ENCODE measurements at places on chromosomes 3 and 15. TPM values are rescaled to one million over a fixed set of nuclear protein-coding genes. Genes with fewer than 3 reads are reported as not detected.

REC114 gene
- polyA plus RNA-seq, result not detected

TMOD2 gene
- polyA plus RNA-seq, result 1.1 TPM

DNA sequence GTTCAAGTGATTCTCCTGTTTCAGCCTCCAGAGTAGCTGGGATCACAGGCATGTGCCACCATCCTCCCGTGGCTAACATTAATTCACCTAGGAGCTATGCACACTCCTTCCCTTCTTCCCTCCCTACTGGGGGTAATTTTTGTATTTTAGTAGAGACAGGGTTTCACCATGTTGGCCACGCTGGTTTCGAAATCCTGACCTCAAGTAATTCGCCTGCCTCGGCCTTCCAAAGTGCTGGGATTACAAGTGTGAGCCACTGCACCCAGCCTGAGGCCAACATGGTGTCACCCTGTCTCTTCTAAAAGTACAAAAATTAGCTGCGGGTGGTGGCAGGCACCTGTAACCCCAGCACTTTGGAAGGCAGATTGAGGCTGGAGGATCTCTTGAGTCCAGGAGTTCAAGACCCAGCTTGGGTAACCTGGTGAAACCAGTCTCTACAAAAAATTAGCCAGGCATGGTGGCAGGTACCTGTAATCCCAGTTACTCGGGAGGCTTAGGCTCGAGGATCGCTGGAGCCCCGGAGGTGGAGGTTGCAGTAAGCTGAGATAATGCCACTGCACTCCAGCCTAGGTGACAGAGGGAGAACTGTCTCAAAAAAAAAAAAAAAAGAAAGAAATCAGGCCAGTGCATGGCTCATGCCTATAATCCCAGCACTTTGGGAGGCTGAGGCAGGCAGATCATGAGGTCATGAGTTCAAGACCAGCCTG, 6.1 kb downstream of the RNU5B-1 start:
- no peaks in the 10 kb centered on the region for H3K4me1 ChIP-seq
- no peaks in the 10 kb centered on the region for H3K27me3 ChIP-seq
- H3K4me3 ChIP-seq, result no peak overlapping the region
- no peak for DNase-seq
- H3K27ac ChIP-seq, result no peak overlapping the region

DNA sequence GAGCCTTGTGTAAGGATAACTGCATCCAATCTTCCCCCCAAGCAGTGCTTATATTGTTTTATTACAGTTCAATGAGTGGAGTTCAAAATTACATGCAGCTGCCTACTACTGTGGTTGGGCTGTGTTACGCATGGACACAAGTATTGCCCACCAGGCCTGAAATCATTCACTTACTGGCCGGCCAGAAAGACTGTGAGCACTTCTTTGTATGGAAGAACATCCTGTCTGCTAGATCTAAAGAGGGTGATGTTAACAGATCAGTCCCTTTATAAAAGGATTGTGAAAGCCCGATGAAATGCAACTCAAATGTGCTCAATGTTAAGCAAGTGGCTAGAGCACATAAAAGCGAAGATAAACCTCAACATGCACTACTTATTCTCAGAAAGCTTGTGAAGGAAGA, 132.5 kb downstream of the FOXP1 start:
- H3K27ac ChIP-seq, result no peak overlapping the region
- H3K27me3 ChIP-seq, result no peaks in the 10 kb centered on the region
- H3K4me3 ChIP-seq, result no peak overlapping the region
- DNase-seq, result no peak

- DNase-seq, result no peak
- no peaks in the 10 kb centered on the region for H3K27me3 ChIP-seq
- H3K36me3 ChIP-seq, result no peaks in the 10 kb centered on the region
- no peak overlapping the region for H3K27ac ChIP-seq
- no peaks in the 10 kb centered on the region for H3K4me1 ChIP-seq
- no peak overlapping the region for H3K4me3 ChIP-seq
Measured at GRCh38 chr3:23459889-23460546, 256.9 kb downstream of the UBE2E2 start.

- peaks cover 14% of the 10 kb centered on the region for H3K4me1 ChIP-seq
- H3K36me3 ChIP-seq, result no peaks in the 10 kb centered on the region
- H3K27ac ChIP-seq, result no peak overlapping the region
- DNase-seq, result no peak
Measured at GRCh38 chr3:11606090-11606784, 37.5 kb downstream of the VGLL4 start.

DNA sequence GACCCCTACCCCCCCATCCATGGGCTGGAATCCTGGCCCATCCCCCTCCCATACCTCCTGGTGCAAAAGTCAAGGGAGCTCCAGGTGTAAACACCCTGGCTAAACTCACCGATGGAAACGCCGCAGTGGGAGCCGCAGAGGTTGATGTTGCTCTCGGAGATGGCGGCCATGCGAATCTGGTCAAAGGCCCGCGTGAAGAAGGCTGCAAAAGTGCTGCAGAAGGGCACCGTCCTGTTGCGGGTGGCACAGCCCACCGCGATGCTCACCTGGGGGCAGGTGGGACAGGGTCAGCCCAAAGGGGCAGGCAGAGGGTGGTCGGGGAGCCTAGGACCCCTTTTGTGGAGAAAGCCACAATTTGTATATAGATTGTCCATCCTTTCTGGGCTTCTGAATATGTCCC, 26.7 kb downstream of the TKT start:
- no peak for DNase-seq
- no peaks in the 10 kb centered on the region for H3K27me3 ChIP-seq
- H3K4me3 ChIP-seq, result no peak overlapping the region

DNA sequence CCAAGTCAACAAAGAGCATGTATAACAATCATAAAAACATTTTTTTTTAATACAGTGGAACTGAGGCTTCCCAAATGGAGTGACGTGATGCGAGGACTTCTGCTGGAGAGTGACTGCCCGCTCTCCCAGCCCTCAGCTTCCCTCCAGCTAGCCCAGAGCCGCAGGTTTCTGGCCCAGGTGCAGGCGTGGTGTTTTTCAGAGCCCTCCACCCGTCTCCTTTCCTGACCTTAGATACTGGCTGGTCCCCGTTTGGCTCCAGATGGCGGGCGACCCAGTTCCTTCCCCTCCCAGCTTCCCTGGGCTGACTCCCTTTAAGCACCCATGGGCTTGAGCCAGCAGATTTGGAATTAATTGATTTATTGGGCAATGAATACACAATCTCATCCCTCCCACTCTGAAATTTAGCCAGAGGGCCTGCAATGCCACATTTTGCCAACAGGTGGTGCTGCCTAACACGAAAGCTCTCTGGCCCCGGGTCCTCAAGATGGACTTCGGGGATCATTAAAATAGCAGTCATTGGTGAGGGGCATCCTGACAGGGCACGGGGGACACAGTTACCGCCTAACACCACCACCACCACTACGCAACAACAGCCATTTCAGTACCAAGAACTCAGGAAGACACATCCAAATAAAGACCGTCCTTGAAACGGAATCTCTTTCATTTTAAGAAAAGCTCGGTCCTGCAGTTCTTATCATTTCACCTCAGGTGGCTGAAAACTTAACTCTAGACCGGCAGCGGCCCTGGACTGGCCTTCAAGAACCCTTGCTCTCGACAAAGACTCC, 47.5 kb upstream of the MUC4 start:
- no peak overlapping the region for H3K4me3 ChIP-seq
- peaks cover 6% of the 10 kb centered on the region for H3K4me1 ChIP-seq
- H3K36me3 ChIP-seq, result no peaks in the 10 kb centered on the region
- H3K27ac ChIP-seq, result no peak overlapping the region
- H3K27me3 ChIP-seq, result no peaks in the 10 kb centered on the region
- DNase-seq, result peak; percentile 41

DNA sequence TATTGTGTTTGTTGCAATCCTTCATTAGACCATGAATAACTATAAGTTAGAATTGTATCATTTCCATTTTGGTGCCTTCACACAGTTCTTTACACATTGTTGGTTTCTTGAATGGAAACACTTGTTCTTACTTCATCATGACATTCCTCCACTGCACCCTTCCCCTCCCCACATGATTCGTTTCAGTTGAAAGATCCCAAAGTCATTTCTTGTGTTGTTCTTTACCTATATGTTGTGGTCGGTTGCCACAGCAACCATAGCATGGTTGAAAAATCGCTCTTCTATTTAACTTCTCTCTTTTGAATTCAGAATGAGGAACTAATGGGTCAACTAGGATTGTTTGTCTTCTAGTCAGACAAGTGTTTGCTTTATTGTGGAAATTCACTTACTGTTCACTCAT, 103.3 kb downstream of the IL1RAP start:
- H3K27ac ChIP-seq, result no peak overlapping the region
- H3K36me3 ChIP-seq, result no peaks in the 10 kb centered on the region
- H3K4me1 ChIP-seq, result peaks cover 10% of the 10 kb centered on the region

DNA sequence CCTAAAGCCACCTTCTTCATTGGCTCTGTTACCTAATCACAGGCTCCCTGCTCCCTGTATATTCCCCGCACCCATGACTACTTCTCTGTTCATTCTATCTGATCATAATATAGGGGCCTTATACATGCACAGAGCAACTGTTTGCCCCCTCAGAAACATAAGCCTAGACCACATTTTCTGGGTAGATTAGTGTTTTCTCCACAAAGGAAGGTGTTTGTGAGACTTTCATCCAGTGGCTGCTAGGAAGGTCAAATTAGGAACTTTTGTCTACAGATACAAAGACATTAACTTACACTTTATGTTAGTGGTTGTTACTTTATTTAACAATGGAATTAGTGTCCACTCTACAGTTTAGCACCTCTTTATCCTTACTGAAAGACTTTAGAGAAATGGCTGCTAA, 174.9 kb downstream of the GHSR start:
- no peak overlapping the region for H3K4me3 ChIP-seq
- no peak overlapping the region for H3K27ac ChIP-seq
- H3K4me1 ChIP-seq, result no peaks in the 10 kb centered on the region
- DNase-seq, result no peak
- no peaks in the 10 kb centered on the region for H3K27me3 ChIP-seq

DNA sequence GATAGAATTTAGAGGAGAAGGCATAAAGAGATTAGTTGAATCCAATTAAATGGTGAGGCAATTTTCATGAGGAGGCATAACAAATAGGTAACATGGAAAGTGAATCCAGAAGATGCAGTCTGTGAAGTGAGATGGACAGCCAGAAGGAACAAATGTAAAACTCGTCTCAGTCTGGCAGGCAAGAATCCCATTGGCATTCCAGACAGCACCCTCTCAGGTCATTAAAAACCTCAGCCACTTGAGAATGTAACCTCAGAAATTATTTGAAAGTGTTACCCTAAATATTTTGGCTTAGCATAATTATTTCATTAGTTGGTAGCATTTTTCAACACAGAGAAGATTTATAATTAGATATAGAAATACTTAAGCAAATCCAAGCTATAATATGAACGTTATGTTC, 342.3 kb downstream of the LRRC3B start:
- H3K27ac ChIP-seq, result no peak overlapping the region
- no peaks in the 10 kb centered on the region for H3K27me3 ChIP-seq
- no peaks in the 10 kb centered on the region for H3K36me3 ChIP-seq

- no peaks in the 10 kb centered on the region for H3K27me3 ChIP-seq
- H3K4me3 ChIP-seq, result no peak overlapping the region
- H3K27ac ChIP-seq, result no peak overlapping the region
- H3K4me1 ChIP-seq, result no peaks in the 10 kb centered on the region
Measured at GRCh38 chr3:138042043-138042442, 32.1 kb downstream of the CLDN18 start.

DNA sequence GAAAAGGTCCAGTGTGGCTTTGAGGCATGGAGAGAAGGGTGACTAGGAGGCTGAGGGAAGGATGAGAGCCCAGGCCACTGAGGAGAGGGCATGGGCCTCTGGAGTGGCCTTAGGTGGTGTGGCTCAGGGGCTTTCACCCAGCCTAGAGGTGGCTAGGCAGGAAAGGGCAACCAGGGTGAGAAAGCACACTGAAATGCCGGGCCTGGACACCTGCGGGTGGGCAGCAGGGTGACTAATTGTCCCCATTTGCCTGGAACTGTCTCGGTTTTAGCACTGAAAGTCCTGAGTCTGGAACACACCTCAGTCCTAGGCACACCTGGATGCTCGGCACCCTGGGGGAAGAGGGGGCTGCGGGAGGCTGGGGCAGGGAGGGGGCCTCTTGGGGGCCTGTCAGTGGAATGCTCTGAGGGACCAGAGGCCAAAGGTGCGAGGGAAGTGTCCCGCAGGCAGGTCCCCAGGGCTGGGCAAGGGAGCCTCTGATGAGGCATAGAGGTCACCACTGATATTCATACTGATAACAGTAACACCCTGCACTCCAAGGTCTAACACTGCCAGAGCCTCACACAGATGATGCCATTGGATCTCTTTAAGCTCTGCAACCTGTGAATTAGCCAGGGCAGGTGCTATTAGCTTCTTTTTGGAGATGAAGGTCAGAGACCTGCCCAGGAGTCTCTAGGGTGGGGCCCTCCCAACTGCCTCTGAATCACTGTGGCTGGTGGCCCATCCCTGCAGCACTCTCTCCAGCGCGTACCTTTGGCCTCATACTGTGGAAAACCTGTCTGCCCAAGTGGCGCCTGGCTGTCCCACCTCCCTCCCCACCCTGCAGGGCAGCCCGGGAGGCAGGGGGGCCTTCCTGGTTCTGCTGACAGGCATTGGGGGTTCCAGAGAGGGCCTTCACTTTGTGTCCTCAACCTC, 3.0 kb upstream of the PHGR1 start:
- no peak overlapping the region for H3K27ac ChIP-seq
- H3K4me1 ChIP-seq, result no peaks in the 10 kb centered on the region
- no peak for DNase-seq

DNA sequence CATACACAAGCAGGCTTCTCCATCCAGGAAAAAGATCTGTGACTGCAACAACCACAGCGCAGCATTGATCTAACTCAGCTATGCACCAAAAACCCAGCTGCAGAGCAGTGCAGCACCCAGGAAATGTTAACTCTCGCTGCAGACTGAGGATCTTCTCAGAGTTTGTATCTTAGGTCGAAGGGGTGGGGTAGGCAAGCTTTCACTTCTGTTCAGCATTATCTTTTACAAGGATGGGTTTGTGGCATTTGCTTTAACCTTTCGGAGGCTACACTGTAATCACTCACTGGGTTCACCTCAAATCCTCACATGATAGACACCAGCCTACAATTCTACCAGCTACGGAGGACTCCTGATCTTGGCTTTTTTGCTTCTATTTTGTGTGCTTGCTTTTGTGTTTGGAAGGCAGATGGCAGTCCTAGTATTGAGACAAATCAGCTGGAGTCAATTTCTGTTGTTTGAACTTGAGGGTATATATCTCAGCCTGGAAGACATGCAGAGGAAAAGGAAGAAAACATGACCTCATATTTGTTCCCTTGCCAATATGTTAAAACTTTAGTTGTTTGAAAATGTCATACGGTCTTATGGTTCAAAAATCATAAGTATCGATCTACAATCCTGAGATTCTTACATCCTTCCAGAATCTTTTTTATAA, 25.2 kb downstream of the LRRK1 start:
- no peaks in the 10 kb centered on the region for H3K36me3 ChIP-seq
- DNase-seq, result no peak
- H3K27me3 ChIP-seq, result no peaks in the 10 kb centered on the region
- no peaks in the 10 kb centered on the region for H3K4me1 ChIP-seq

- H3K27me3 ChIP-seq, result no peaks in the 10 kb centered on the region
- no peaks in the 10 kb centered on the region for H3K36me3 ChIP-seq
- no peak for DNase-seq
- no peak overlapping the region for H3K4me3 ChIP-seq
- no peak overlapping the region for H3K27ac ChIP-seq
Measured at GRCh38 chr3:141375381-141376301, 7.3 kb downstream of the ZBTB38 start.

Measured in pancreas (tissue), 10 donors.